Stimulated activated CD4-positive, alpha-beta T cell treated with anti-CD3 and anti-CD28 coated beads, Interleukin-12 subunit alpha, Interleukin-12 subunit beta, amount 100 ng/mL, for 24 hours (primary cell): ENCODE measurements at places on chromosomes 13 and 19.

DNA sequence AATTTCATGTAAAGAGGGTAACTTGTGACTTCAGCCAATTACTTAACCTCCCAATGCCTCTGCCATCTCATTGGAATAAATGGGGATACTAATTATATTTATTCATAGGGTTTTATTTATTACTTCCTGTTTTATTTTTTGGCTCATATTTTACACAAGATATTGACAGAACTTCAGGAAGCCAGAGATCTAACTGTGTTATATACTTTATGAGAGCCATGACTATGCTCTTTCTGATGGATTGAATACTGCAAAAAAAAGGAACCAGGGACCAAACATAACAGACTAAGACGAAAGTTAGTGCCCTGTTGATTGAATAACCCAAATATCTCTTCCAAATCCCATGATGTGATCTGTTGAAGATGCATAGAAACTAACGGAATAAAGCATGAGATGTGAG lies 243.3 kb upstream of the STARD13 start:
- DNase-seq: no peak

- no peak for DNase-seq
Observed at GRCh38 chr13:114339857-114340534, 25.7 kb downstream of the CHAMP1 start.

GRCh38 chr13:25281193-25281934 lies 5.9 kb downstream of the MTMR6 start:
- no peak for DNase-seq

DNA sequence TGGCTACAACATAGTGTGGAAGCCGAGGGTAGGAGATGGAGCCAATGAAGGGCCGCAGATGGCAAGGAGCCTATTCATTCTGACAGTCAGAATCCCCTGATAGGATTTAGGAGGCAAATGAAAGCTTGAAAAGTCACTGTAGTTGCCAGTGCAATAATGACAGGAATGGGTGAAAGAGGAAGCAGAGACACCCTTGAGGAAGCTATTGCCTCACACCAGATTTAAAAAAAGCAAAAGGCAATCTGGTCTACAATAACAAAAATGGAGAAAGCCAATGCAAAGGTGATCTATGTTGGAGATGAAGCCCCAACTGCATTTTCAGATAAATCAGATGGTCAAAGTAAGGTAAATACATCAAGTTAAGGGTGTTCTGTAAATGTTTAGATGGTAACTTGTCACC lies 158.5 kb downstream of the TUBA3C start:
- no peak for DNase-seq

DNA sequence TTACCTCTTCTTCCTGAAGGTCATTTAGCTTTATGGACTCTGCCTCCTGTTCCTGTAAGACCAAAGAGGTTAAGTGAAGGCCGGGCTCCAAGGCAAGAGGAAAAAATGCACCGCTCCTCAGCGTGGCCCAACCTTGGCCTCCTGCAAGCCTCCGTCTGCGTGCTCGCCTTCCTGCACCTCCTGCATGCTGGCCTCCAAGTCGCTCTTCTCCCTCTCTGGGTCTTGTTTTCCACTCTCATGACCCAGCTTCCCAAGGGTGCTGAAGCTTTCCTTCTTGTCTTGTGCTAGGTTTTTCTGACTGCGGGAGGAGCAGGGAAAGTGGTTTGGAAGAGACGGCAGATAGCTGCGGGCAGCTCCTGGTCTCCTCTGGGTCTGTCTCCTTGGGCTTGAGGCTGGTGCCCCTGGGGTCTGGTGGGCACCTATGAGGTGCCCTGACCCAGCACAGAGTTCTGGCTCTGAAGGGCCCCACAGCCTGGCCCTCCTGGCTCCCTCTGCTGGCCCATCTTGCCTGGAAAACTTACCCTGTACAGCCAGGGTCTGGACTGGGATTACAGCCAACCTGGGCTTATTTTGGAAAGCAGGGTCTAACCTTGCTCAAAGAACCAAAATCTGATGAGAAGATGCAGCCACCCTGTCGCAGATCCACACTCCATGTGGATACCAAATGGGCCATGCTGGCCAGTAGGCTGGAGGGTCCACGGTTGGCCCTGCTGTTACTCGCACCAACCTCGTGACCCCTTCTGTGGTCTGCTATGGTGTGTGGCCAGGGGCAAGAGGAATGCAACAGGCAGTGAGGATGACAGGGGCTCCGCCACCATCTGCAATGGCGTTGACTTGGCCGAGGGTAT lies 5.2 kb downstream of the C13orf46 start:
- no peak for DNase-seq

- no peak for DNase-seq
Observed at GRCh38 chr13:110334256-110334655, 27.2 kb downstream of the COL4A2 start.

GRCh38 chr19:41029524-41030432 lies 38.7 kb downstream of the CYP2B6 start:
- DNase-seq: no peak

- DNase-seq: no peak
Observed at GRCh38 chr19:48500830-48501493, 10.7 kb downstream of the LMTK3 start.

DNA sequence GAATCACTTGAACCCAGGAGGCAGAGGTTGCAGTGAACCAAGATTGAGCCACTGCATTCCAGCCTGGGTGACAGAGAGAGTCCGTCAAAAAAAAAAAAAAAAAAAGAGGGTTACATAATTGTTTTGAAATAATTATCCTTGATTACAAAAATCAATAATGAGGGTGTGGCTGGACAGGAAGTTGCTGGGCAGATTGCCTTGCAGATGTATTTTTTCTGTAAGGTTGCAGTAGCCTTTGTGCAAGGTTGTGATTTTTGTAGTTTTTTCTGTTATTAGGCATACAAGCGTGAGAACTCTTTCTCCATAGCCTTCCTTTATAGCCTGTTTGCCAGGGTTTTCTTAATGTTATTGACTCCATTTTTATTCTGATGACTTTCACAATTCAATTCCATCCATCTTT lies 40.7 kb upstream of the SIN3B start:
- no peak for DNase-seq

DNA sequence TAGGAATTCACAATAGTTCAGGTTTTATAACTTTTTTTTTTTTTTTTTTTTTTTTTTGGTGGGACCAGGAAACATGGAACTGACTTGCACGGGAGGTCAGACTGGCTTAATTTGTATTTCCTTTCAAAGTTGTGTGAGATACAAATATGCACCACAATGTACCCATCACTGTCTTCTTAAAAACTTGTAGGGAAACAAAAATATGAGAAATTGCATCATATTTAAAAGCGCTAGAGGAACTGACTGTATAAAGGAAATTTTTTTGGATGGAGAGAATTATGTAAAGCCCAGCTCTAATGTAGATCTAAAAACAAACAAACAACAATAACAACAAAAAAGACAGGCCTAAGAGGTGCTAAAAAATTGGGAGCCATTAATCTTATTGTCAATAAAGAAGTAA lies 246.5 kb downstream of the DCT start:
- DNase-seq: no peak

DNA sequence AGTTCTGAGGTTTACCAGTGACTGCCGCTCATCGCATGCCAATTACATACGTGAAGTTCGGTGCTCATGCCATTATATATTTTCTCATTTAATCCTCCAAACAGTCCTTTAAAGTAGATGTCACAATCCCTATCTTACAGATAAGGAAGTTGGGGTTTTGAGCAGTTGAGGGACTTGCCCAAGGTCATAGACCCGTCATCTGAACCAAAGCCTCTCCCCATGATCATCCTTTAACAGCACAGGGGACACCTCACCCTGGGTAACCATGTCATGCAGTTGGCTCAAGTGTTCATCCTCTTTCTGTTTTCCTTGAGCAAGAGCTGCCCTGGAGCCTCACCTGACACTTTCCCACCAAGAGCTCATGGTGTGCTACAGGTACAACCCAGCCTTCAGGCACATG lies 69.1 kb downstream of the HSPH1 start:
- DNase-seq: no peak

DNA sequence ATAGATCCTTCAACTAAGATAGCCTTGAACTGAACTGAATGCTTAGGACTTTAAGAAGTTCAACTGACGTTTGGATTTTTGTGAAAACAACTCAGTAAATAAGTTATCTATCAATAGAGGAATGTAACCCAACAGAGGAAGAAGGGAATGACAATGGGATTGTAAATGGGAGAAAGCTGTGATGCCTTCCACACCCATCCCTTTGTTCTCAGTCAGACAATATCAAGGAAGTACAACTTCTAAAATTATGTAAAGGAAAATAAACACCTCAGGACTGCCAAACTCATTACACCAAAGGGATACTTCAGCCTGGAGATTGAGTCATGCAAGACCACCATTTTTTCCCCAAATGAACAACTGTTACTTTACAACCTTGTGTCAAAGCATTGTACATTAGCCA lies 21.1 kb downstream of the CEACAM8 start:
- no peak for DNase-seq

- DNase-seq: no peak
Observed at GRCh38 chr19:5954293-5954692, 23.6 kb downstream of the RANBP3 start.

GRCh38 chr13:109422161-109422560 lies 364.2 kb downstream of the IRS2 start:
- DNase-seq: no peak

GRCh38 chr19:6663236-6664201 lies 6.4 kb downstream of the TNFSF14 start:
- DNase-seq: no peak

DNA sequence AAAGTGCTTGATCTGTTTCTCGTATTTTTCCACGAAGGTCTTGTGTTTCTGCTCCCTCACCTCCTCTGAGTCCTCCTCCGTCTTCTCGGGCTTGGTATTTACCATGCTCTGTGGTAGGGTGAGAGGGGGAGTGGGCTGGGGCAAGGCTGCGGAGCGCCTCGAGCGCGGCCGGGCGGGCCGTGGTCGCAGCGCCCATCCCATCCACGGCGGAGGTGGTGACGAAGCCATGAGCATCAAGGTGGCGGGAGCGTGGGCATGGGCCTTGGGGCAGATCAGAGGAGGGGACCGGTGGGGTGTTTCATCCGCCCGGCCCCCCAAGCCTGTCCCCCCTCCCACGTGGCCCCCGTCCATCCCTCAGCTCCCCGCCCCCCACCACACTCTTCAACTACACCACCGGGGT lies 7.9 kb downstream of the CDC37 start:
- DNase-seq: no peak

- DNase-seq: peak; percentile 61
Observed at GRCh38 chr19:4267101-4267900, 11.8 kb upstream of the SHD start.

GRCh38 chr13:114230117-114230516 lies 4.6 kb upstream of the CDC16 start:
- DNase-seq: no peak

DNA sequence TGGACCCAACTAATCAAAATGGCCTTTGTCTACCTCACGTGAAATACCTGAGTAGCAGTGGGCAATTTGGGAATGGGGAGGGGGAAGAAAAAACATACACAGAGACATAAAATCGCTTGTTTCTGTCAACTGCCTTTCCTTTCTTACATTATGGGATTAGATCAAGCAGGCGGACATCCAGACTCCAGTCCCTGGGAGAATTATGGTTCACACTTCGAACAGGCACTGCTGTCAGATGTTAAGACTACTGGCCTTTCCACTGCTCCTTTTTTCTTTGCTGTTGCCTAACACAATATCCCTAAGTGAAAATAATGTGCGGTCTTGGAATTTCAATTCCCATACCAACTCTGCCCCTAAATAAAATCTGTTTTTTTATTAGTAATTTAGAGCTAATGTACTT lies 1719.7 kb upstream of the SLC10A2 start:
- DNase-seq: no peak

DNA sequence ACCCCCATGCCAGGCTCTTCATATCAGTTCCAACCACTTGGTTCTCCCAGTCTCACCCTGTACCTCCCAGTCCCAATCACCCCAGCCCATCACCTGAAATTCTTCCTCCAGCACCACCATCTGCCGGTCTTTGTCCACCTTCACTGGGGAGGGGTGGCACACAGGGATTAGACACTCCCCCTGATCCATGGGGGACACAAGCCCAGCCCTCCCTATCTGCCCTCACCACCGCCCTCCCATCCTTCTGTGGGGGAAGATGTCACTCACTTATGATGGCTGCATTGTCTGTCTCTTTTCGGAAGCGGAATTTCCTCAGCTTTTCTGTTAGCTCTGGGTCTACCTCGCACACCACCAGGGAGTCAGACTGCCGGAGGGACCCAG lies 685 bp downstream of the GMFG start:
- DNase-seq: no peak

- DNase-seq: no peak
Observed at GRCh38 chr19:40283414-40284250, 1.5 kb downstream of the AKT2 start.

DNA sequence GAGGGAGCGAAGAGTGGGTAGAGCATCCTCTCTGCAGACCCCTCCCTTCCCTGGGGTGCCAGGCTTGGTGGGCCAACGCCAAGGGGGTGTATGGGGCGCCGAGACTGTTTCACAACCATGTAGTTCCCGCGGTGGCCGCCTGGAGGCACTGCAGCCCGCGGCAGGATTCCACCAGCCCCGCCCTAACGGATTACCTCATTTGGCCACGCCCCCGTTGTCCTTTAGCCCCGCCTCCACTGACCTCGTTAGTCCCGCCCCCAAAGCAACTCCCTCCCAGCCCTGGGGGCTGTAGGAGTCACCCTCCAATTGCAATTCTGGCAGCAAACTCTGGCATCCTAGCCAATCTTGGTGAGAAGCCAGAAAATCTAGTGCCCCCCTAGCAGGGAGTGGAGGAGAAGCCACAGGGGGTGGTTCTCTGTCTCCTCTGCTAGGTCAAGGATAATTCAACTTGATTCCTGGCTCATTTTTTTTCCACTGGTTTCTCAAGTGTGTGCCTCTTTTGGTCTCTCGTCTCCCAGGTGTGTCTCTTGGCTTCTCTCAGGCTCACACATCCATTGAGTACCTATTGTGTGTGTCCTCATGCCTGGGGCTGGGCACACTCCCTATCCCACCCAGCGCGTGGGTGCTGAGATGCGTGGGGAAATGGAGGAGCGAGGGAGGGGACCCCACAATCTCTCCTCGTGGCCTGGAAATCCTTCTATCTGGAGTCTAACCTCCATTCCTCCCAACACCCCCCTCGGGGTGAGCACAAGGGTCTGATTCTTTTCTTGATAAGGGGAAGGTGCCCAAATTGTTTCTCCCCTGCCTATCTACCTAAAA lies 2.0 kb downstream of the OLFM2 start:
- DNase-seq: peak; percentile 68

GRCh38 chr13:32549788-32550187 lies 11.2 kb upstream of the N4BP2L2 start:
- DNase-seq: no peak

- DNase-seq: no peak
Observed at GRCh38 chr13:50916701-50917184, 7.2 kb downstream of the RNASEH2B start.

- DNase-seq: no peak
Observed at GRCh38 chr19:13010038-13010991, 15.0 kb downstream of the NFIX start.
